Stimulated activated CD8-positive, alpha-beta memory T cell treated with anti-CD3 and anti-CD28 coated beads, Interleukin-7, amount 100 ng/mL, for 1 hour (primary cell): ENCODE measurements at places on chromosomes 5 and 9.
A peak's percentile ranks its signal among the peaks of the same experiment; 100 is the strongest.

DNA sequence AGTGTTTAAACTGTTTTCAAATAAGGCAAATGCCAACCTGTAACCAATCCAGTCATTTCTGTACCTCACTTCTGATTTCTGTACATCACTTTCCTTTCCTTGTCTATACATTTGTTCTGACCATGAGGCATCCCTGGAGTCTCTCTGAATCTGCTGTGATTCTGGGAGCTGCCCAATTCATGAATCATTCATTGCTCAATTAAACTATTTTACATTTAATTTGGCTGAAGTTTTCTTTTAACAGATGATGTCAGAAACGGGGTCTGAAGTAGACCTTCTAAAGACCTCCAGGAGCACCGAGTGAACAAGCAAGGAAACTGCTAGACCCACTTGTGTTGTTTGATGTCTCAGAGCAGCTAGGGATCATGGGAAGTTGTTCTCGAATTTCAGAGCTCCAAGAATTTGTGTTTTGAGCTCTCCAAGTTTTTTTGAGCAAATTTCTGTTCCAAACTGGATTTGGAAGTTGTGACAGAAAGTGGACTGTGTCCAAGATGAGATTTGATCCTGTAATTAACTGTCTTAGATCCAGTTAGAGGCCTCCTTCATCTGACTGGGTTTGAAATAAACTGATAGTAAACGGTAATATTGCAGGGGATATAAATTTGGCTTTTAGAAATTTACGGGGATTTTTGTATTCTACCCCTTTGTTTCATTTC lies 490.8 kb upstream of the ST8SIA4 start:
- DNase-seq: no peak

DNA sequence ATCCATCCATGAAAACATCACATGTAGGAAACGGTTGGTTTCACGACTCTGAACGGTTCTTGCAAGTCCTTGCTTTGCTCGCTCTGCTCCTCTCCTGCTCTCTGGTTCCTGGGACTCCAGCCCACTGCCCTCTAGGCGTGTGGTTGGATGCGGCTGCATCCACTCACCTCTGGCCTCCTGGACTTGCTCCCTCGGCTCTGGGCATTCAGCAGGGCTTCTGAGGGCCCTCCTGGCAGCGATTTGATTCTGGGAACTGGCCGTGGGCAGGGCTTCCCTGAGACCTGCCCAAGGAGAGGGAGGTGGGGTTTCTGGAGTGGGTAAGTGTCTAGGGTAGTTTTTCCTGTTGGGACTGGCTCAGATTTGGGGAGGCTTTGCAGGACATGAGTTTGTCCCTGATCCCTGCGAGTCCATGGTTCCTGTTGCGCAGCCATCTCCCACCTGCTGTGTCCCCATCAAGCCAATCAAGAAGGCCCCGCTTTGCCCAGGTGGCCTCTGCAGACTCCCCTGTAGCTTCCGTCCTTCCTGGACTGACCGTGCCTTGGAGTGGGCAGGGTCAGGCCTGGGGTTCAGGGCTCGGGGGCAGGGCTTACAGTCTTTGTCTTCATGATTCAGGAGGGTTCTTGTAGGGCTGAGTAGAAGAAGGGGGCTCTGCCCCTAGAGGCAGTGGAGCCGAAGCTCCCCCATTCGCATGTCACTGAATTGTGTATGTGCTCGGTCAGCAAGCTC lies 192.3 kb downstream of the CACNA1B start:
- DNase-seq: no peak

DNA sequence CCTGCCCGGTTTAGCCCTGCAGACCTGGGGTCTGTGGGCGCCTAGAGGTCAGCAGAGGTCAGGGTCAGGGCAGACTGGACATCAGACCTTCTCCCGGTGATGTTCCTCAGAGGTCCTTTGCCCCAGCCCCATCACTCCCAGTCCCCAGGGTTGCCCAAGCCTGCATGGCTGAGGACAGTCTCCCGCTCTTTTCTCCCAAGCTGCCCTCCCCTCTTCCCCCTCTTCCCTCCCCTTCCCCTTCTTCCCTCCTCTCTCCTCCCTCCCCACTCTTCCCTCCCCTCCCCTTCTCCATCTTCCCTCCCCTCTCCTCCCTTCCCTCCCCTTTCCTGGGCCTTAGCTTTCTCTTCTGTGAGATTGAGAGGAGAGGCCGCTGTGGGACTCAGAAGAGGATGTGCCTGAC lies 10.4 kb downstream of the LHX3 start:
- DNase-seq: no peak

DNA sequence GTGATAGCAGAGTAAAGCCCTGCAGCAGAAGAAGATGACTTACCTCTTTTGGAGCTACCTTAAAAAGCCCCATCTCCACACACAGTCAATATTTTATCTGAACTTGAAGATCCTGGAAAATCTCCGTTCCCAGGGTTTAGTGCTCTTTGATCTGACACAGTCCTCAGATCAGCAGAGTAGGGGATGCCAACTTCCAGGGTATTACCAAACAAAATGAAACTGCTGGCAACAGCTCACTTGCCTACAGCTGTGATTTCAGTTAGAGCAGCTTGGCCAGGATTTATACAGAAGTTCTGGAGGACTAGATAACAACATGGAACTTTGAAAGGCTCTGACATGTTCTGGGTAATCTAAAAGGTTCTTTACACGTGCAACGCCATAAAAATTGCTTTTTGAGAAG lies 1537.8 kb upstream of the ACO1 start:
- no peak for DNase-seq

- peak; percentile 3 for DNase-seq
Measured at GRCh38 chr9:135701959-135702721, at the start of gene KCNT1. Gene KCNT1, plus strand, starts transcription at chr9:135702185. Its CDS starts 74 bp downstream, at chr9:135702259.

DNA sequence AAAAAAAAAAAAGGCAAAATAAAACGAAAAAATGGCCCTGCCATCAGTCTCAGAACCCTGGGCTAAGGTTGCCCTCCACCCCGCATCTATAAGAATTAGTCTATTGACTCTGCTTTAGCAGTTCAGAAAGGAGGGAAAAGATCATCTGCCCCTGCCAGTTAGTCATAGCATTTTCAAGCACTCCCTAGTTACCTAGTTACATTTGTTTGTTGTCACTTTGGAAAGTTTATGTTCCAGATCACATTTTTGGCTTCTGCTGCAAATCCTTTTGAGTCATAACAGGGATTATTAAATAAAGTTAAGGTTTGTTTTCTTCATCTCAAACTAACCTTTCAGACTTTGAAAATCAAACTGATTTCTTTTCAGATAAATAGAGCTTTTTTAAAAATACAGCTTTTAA lies 52.1 kb downstream of the AQP7 start:
- DNase-seq: no peak

- DNase-seq: no peak
Measured at GRCh38 chr5:123261752-123262151, 161.5 kb downstream of the CEP120 start.

- DNase-seq: no peak
Measured at GRCh38 chr9:2985343-2985742, 141.4 kb upstream of the PUM3 start.

- no peak for DNase-seq
Measured at GRCh38 chr5:175246242-175246888, 197.6 kb downstream of the DRD1 start.

GRCh38 chr9:131220485-131220884 lies 55.8 kb downstream of the FAM78A start:
- DNase-seq: no peak

- DNase-seq: no peak
Measured at GRCh38 chr5:96655506-96655905, 6.7 kb upstream of the CAST start.

DNA sequence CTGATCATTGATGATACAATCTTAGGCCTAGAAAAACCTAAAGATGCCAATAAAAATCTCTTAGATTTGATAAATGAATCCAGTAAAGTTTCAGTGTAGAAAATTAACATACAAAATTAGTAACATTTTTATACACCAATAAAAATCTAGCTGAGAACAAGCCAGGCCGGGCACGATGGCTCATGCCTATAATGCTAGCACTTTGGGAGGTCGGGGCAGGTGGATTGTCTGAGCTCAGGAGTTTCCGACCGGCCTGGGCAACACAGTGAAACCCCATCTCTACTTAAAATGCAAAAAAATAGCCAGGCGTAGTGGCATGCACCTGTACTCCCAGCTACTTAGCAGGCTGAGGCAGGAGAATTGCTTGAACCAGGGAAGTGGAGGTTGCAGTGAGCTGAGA lies 84.4 kb downstream of the SLCO6A1 start:
- DNase-seq: no peak

DNA sequence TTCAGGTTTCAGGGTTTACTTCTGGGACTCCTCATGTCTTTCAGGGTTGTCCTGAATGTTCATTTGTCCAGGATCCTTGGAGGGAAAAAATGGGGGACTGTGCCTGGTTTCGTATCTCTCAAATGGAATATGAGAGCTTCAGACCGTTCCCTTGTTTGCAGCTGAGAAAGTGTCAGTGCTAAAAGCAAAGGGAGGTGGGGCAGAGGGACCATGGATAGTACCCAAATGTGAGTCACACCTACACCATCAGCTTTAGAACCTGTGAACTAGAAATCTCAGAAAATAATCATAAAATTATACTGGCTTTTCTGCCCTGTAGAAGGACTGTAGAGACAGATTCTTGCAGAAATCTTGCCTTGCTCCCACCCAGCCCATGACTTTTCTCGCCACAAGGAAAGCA lies 84.3 kb upstream of the TAF11L2 start:
- DNase-seq: no peak

DNA sequence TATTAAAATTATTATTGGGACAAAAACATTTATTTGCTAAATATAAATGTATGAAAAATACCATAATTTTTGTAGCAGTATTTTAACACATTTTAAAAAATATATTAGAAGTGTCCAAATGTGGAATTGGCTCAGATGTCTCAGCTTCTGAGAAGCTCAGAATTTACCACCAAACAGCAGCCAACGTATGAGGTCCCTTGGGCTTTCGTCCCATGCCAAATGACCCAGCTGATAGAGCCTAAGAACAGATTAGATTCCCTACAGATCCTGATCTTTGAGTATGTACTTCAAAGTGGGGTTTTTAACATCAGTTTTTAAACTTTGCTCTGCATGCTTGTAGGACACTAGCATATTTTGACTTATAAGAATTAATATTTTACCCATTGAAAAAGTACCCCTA lies 77.3 kb upstream of the RPS23 start:
- no peak for DNase-seq

GRCh38 chr5:52269859-52270258 lies 517.9 kb upstream of the ITGA1 start:
- no peak for DNase-seq

- no peak for DNase-seq
Measured at GRCh38 chr5:143061161-143061945, 291.2 kb downstream of the ARHGAP26 start.

- no peak for DNase-seq
Measured at GRCh38 chr9:74951107-74951720, 1.5 kb downstream of the C9orf40 start.

GRCh38 chr5:1036504-1037122 lies 28.0 kb downstream of the NKD2 start:
- no peak for DNase-seq

DNA sequence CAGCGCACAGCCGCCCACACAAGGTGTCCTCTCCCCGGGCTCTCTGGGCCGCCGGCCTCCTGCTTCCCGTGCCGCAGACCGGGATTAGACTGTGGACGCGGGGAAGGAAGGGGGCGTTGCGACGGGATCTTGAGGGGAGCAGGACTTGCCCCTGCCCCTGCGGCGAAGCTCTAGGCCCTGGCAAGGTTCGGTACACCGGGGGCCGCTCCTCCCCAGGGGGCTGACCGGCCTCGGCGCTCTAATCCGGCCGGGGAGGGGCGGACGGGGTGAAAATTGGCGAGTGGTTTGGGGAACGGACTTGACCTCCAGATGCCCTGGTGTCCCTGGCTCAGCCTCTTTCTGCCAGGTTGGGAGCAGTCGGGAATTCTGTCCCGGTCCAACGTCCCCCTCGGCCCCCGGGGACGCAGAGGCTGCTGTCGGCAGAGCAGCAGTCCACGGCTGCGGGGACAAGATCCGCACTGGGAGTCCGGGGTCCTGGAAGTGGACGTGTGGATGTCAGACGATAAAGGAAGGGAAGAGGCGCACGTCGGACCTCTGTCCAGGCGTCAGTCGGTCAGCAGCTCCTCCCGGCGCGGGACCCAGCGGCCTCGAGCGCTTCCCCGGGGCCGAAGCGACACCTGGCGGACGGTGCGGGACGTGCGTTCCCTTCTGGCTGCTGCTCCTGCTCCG lies 1.9 kb upstream of the CNTFR start:
- DNase-seq: peak; percentile 67

- DNase-seq: no peak
Measured at GRCh38 chr5:60346393-60346792, 353.6 kb downstream of the DEPDC1B start.

DNA sequence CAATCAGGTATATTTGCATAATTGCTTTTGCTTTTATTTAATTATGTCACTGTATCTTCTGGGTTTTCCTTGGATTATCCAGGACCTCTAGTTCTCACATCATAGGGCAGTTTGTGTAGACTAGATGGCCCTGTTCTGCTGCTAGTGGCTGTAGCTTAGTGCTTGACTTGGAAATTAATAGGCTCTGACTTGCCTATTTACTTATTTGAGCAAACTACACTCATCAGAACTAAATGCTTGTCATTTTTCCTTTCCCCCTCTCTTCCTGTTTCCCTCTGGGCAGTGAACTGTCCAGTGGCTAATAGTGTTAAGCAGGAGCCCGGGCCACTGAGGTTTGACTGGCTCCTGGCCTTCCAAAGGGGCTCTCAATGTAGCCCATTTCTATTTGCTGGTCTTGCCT lies 135.7 kb downstream of the MAN2A1 start:
- no peak for DNase-seq

DNA sequence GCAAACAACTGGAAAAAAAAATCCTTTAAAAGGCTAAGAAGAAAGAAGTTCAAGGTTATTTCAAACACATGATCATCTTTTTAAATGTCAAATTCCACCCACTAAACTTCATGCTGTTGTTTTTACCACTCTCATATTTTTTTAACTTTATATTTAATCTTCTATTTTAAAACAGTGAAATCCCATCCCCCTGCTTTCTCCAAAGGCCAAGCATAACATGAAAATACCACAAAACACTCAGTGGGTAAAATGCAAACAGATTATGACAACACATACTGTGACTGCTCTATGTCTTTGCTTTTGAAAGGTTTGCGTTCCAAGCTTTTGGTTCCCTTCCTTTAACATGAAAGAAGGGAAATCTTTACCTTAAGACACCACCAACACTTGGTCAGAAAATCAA lies 127.6 kb downstream of the SNCAIP start:
- DNase-seq: no peak

DNA sequence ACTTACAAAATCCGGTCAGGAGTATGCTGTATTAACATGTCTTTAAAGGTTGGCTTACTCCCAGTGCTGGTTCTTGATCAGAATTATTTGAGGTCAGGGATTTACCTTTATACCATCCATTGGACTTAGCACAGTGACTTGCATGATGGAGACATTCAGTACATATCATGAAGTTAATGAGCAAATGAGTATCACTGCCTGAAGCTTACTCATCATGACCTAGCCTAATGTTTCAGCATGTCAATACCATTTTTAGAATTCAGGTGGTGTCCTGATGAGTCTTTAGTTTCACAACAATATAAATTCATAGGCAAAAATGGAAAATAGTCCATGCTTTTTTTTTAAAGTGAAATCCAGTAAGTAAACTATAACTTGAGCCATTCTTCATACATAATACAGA lies 226.0 kb upstream of the C9orf72 start:
- DNase-seq: no peak

GRCh38 chr5:153745778-153746395 lies 255.4 kb downstream of the GRIA1 start:
- DNase-seq: no peak
